ENCODE measurements at places on chromosomes 4 and X.

- no peak for DNase-seq
Observed at GRCh38 chrX:499870-500364, 113.2 kb upstream of the PPP2R3B start.

DNA sequence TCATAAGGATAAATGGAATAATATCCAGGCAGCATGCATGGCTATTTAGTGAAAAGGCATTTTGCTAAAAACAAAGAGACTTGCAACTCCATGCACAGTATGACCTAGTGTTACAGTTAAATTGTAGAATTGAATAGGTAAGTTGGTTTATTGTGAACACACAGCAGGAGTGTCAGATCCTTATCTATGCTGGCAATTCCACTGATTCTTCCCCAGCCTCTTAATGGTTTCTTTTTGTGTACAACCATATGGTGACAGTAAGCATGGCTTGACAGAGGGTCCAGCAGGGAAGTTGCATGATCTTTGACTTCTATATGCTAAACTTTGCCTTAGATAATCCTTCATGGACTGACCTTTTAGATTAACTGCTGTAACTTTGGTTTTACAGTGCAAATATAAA is 936.6 kb upstream of the EPHA5 start:
- DNase-seq, result no peak

DNA sequence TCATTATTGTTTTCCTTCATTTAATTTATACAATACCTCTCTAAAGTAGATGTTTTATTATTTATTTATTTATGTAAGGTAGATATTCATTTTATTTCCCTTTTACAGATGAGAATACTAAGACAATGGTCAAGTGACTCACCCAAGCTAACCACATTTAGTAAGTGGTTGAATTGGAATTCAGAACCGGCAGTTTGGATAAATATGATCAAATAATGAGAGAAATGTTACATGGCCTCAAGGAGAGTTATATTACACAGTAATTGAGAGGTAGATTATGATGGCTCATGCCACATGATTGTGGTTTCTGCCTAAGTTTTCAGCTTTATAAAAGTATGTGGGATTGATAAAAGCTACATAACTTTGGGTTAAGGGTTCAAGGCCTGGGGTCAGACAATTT is 239.4 kb upstream of the BOD1L1 start:
- no peak for DNase-seq

- DNase-seq, result no peak
Observed at GRCh38 chrX:16445166-16445752, 204.7 kb upstream of the S100G start.

- DNase-seq, result no peak
Observed at GRCh38 chr4:53490965-53491622, 100.2 kb downstream of the LNX1 start.

- DNase-seq, result no peak
Observed at GRCh38 chr4:162699629-162700028, 467.1 kb downstream of the NAF1 start.

DNA sequence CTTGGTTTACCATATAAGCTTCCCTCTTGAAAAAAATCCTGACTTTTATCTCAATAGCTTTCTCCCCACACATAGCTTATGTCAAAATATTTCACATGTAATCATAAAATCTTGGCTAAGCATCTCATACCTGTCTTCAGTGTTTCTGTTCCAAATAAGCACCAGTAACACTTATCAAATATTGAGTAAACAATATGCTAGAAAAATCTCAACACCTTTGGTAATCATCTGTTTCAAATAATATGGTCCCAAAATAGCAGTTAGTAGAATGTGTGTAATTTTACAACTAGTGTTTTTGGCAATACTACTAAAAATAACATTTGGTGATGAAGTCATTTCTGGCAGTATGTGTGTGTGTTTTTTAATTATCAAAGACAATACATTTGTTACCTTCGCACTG is 2138.2 kb downstream of the PCDH7 start:
- DNase-seq, result no peak

GRCh38 chr4:169618286-169618685 is 2.1 kb upstream of the CLCN3 start:
- DNase-seq, result no peak

DNA sequence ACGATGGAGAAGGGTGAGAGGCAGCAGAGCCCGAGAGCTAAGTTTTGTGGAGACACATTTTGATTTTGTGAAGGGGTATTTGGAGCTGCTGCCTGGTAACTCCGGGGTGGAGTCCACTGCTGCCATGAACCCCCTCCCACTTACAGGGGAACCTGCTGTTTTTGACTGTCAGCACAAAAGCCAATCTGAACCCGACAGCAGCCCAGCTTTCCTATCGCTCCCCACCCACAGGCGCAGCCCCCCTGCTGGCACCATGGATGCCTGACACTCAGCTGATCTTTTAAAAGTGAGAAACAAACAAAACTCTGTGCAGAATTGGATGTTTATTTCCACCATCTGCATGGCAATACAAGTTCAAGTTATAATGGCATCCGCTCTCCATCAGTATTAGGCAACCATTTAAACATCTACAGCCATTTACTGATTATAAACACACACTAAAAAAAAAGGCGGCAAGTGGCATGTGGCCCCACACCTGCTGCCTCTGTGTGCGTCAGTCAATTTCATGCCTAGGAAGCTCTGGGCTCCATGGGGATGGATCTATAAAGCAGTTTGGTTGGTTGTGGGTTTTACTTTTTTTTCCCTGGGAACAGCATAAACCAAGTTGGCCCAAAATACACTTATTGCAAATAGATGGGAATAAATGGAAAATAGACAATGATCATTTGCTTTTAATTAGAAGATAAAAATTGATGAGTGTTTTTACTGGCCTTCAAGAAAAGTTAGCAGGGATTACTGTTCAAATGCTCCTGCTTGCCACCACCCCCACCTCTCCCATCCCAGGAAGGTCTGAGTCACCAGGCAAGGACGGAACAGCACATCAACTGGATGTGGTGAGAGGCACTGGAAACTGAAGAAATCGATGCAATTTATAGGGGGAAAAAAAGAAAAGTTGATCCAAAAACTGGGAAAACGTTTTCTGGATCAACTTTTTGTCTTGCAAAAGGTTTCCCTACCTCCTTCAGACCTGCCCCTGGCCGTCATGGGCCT is 46.0 kb downstream of the SEPSECS start:
- DNase-seq, result no peak

Data from right forelimb (tissue), 1 donor.